ENCODE measurements at places on chromosomes 2 and 18.
A peak's percentile ranks its signal among the peaks of the same experiment; 100 is the strongest.

DNA sequence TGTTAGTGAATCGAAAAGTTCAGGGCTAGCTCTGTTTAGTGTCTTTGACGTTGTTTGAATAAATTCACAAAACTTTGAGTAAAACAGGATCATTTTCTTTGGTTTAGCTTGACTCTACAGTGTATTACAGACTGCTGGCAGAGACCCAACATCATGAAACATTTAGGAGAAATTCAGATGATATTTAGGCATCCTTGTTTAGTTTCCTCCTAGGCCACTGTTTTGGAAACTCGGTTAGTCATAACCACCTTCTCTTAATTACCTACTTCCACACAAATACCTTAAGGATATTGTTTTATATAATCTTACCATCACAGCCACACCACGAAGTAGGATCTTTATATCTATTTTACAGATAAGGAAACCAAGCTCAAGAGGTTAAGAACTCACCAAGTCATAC is 7.8 kb downstream of the LIMS1 start:
- peaks cover 27% of the 10 kb centered on the region for H3K4me1 ChIP-seq
- H3K27me3 ChIP-seq: no peaks in the 10 kb centered on the region
- no peak for DNase-seq

GRCh38 chr2:11498543-11499034 is 32.6 kb upstream of the E2F6 start:
- H3K36me3 ChIP-seq: no peaks in the 10 kb centered on the region
- H3K4me3 ChIP-seq: no peak overlapping the region
- peak; percentile 66 for DNase-seq
- no peaks in the 10 kb centered on the region for H3K4me1 ChIP-seq

GRCh38 chr2:197248001-197248401 is 62.6 kb downstream of the ANKRD44 start:
- H3K4me1 ChIP-seq: no peaks in the 10 kb centered on the region
- no peaks in the 10 kb centered on the region for H3K36me3 ChIP-seq
- no peaks in the 10 kb centered on the region for H3K27me3 ChIP-seq
- DNase-seq: no peak
- no peak overlapping the region for H3K27ac ChIP-seq

GRCh38 chr2:187689372-187689771 is 135.1 kb upstream of the TFPI start:
- H3K27me3 ChIP-seq: no peaks in the 10 kb centered on the region
- no peak overlapping the region for H3K4me3 ChIP-seq
- DNase-seq: no peak
- H3K4me1 ChIP-seq: no peaks in the 10 kb centered on the region
- no peak overlapping the region for H3K27ac ChIP-seq

GRCh38 chr2:166591226-166591625 is 97.2 kb upstream of the SCN7A start:
- H3K27me3 ChIP-seq: no peaks in the 10 kb centered on the region
- H3K4me3 ChIP-seq: no peak overlapping the region

Data from Peyer's patch (tissue), 4 donors.